T-helper 17 cell (primary cell): ENCODE measurements at places on chromosomes 12 and 14. TPM values are rescaled to one million over a fixed set of nuclear protein-coding genes. Genes with fewer than 3 reads are reported as not detected.

GRCh38 chr14:68862954-68863594 lies 70.2 kb upstream of the ZFP36L1 start:
- H3K4me3 ChIP-seq = no peak overlapping the region
- DNase-seq = peak; percentile 25

Gene DDX11
- 53.6 TPM for total RNA-seq

GRCh38 chr12:4584896-4585295 lies 22.9 kb downstream of the DYRK4 start:
- H3K4me1 ChIP-seq = no peaks in the 10 kb centered on the region
- peaks cover 33% of the 10 kb centered on the region for H3K27me3 ChIP-seq
- no peak overlapping the region for H3K27ac ChIP-seq

GRCh38 chr14:65184032-65184764 lies 81.9 kb upstream of the MAX start:
- H3K27me3 ChIP-seq = peaks cover 21% of the 10 kb centered on the region
- H3K27ac ChIP-seq = no peak overlapping the region
- no peak for DNase-seq
- peaks cover 12% of the 10 kb centered on the region for H3K4me1 ChIP-seq
- no peaks in the 10 kb centered on the region for H3K36me3 ChIP-seq
- no peak overlapping the region for H3K4me3 ChIP-seq

Gene BDKRB2
- not detected for total RNA-seq

DNA sequence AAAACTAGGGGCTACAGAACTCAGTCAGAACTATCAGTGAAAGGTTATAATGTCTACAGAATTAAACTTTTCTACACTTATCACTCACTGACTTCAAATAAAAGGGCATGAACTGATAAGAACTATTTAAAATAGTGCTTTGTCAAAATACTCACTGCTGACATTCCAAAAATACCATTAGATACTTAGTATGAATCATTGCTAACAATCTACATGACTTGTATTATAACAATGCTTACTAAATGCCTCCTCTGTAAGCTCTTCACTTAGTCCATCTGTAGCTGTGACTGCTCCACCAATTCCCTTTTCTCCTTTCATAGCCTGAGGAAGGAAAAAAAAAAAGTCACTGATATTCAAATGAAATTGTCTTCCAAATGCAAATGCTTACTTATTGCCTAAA lies 17.0 kb downstream of the NFYB start:
- no peaks in the 10 kb centered on the region for H3K36me3 ChIP-seq
- no peaks in the 10 kb centered on the region for H3K27me3 ChIP-seq
- peaks cover 4% of the 10 kb centered on the region for H3K4me1 ChIP-seq

Gene TEX52
- total RNA-seq = not detected

Gene RNASE2
- total RNA-seq = 1.2 TPM

DNA sequence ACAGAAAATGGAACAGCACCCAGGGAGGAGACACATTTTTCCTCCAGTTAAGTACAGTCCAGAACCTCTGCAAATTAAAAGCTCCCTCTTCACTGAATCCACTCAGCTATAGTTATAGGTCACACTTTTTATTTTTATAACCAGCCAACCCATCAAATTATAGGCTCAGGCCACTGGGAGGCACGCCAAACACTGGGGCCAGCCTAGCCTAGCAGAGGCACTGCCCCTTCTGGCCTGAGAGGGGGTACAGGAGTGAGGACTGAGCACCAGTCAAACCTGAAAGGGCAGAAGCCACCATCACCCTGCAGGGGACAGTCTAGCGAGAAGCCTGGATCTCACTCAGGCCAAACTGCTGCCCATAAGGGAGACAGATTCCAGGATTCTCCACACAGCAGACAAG lies 19.3 kb downstream of the FMNL3 start:
- H3K27me3 ChIP-seq = no peaks in the 10 kb centered on the region
- peak overlapping the region; percentile 61 for H3K27ac ChIP-seq
- no peaks in the 10 kb centered on the region for H3K36me3 ChIP-seq
- no peak overlapping the region for H3K4me3 ChIP-seq

Gene HCAR3
- total RNA-seq = 0.39 TPM

- no peak for DNase-seq
- H3K27ac ChIP-seq = peak overlapping the region; percentile 51
- no peaks in the 10 kb centered on the region for H3K27me3 ChIP-seq
- peaks cover 29% of the 10 kb centered on the region for H3K4me1 ChIP-seq
- peaks cover 8% of the 10 kb centered on the region for H3K36me3 ChIP-seq
These were observed 161.1 kb upstream of the FOXN3 start for GRCh38 chr14:89578156-89578555.

DNA sequence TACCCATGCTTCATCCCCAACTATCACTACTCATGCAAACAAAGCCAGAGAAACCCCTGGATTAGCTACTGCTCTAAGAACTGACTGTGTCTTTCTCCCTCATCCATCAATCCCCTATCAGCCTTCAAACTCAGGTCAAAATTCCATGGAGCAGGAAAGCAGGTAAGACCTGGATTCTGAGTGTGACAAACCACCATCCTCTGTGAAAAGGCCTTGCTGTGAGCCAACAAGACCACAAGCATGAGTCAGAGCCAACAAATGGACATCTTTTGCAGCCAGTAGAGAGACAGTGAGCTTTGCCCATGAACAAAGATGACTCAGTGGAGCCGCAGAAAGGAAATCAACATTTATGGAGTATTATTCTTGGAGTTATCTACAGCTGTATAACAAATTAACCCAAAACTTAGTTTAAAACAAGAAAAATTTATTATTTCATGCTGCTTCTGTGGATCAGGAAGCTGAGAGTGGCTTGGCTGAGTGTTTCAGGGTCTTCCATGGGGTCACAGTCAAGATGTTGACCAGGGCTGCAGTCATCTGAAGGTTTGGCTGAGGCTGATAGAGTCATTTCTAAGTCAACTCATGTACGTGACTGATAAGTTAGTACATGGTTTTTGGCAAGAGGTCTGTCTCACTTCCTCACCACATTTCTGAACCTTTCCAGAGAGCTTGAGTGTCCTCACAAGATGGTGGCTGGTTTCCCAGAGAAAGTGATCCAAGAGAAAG lies 61.1 kb downstream of the PITPNM2 start:
- no peak overlapping the region for H3K4me3 ChIP-seq
- H3K27me3 ChIP-seq = no peaks in the 10 kb centered on the region

GRCh38 chr12:50220363-50220995 lies 53.3 kb upstream of the CERS5 start:
- DNase-seq = no peak
- H3K4me3 ChIP-seq = peak overlapping the region; percentile 73
- peaks cover 30% of the 10 kb centered on the region for H3K4me1 ChIP-seq
- no peaks in the 10 kb centered on the region for H3K36me3 ChIP-seq
- no peaks in the 10 kb centered on the region for H3K27me3 ChIP-seq

Gene AKAP6
- total RNA-seq = 2.9 TPM

DNA sequence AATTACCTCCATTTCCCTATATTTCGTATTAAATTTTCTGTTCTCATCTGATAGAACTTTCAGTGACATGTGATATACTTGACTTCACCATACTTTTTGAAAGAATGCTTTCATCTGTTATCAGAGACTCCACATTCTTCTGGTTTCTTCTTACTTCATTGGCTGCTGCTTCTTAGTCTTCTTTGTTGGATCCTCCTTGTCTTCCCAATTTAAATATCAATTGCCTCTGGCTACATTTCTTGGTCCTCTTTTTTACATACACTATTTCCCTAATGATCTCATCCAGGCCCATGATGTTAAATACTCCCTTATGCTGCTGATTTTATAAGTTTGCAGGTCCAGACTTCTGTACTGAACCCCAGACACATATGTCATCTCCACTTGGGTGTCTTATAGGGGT lies 22.0 kb downstream of the OR5AU1 start:
- peaks cover 2% of the 10 kb centered on the region for H3K36me3 ChIP-seq
- no peak for DNase-seq
- H3K4me3 ChIP-seq = no peak overlapping the region
- peaks cover 6% of the 10 kb centered on the region for H3K27me3 ChIP-seq

DNA sequence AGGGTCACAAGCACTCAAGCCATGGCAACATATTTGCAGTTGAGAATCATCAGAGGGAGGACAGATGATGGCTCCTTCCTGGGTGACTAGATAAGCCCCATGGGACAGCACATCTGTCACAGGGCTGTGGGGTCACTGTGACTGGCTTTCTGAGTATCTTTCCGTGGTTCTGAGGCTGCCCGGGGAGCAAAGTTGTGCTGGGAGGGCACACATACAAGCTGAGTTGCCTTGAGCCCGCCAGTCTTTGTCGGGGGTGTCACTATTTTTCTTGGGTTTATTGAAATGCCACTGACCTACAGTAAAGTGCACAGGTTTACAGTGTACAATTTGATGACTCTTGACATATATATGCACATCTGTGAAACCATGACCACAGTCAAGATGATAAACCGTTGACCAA lies 17.2 kb upstream of the KIF26A start:
- H3K27me3 ChIP-seq = peaks cover 28% of the 10 kb centered on the region
- no peak for DNase-seq
- peaks cover 4% of the 10 kb centered on the region for H3K4me1 ChIP-seq

DNA sequence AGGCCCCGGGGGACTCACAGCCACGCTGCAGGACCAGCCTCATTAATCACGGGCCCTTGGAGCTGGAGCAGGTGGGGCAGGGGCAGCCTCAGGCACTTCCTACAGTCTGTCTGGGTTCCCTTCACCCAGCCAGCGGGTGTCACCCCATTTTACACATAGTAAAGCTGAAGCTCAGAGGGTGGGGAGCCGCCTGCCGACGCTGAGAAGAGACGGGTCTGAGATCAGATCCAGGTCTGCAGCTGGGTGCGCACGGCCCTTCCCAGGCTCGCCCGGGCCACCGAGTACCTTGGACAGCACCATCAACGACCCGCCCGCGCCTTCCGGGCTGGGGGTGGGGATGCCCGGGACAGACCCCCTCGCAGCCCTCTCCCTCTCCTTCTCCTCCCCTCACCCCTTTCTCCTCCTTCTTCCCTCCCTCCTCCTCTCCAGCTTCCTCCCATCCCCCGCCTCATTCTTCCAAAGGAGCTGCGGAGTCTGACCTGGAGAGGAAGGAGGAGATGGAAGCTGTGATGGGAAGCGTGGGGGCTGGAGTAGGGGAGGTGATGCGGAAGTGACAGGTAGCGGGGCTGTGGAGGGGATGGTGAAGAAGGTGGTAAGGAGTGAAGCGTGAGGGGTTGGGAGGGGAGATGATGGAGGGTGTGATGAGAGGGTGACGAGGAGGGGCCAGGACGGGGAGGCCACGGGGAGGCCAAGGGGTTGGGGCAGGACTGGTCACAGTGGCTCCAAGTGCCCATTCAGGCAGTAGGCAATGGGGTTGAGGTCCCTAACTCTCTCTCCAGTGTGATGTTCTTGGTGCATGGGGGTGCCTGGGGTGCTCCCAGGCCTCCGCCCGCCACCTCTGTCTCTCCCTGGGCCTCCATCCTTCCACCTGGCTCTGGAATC lies 8.8 kb downstream of the DTX1 start:
- H3K27me3 ChIP-seq = no peaks in the 10 kb centered on the region
- peak overlapping the region; percentile 78 for H3K27ac ChIP-seq
- H3K36me3 ChIP-seq = no peaks in the 10 kb centered on the region
- H3K4me1 ChIP-seq = peaks cover 30% of the 10 kb centered on the region
- DNase-seq = no peak
- no peak overlapping the region for H3K4me3 ChIP-seq

Gene ZNF641
- 27.1 TPM for total RNA-seq

GRCh38 chr12:57416039-57416996 lies 14.5 kb downstream of the R3HDM2 start:
- no peak for DNase-seq
- H3K27me3 ChIP-seq = no peaks in the 10 kb centered on the region
- peaks cover 14% of the 10 kb centered on the region for H3K36me3 ChIP-seq
- no peak overlapping the region for H3K4me3 ChIP-seq
- peaks cover 47% of the 10 kb centered on the region for H3K4me1 ChIP-seq

GRCh38 chr14:100084591-100084990 lies 19.4 kb downstream of the EVL start:
- no peak for DNase-seq
- no peaks in the 10 kb centered on the region for H3K27me3 ChIP-seq
- peaks cover 15% of the 10 kb centered on the region for H3K36me3 ChIP-seq
- H3K27ac ChIP-seq = peak overlapping the region; percentile 99

Gene DLGAP5
- total RNA-seq = 0.12 TPM

DNA sequence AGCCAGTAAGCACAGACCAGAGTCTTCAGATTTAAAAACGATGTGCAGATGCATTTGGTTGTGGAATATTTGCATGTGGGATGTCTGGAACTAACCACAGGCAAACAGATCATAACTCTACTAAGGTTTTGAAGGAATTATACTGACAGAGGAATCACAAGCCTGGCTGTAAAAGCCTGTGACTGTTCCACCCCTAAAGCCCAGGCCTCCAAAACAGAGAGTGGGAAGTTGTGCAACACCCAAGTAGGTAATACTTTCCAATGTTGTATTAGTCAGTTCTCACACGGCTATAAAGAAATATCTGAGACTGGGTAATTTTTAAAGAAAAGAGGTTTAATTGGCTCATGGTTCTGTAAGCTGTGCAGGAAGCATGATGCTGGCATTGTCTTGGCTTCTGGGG lies 68.1 kb upstream of the DCD start:
- H3K27ac ChIP-seq = no peak overlapping the region
- DNase-seq = no peak
- H3K27me3 ChIP-seq = peaks cover 70% of the 10 kb centered on the region

- H3K36me3 ChIP-seq = peaks cover 4% of the 10 kb centered on the region
- H3K27me3 ChIP-seq = no peaks in the 10 kb centered on the region
- no peak overlapping the region for H3K4me3 ChIP-seq
- no peak overlapping the region for H3K27ac ChIP-seq
- peaks cover 19% of the 10 kb centered on the region for H3K4me1 ChIP-seq
These were observed 39.5 kb downstream of the PPHLN1 start for GRCh38 chr12:42365486-42365885.

Gene HAL
- 2.3 TPM for total RNA-seq

- no peak overlapping the region for H3K27ac ChIP-seq
- H3K4me1 ChIP-seq = no peaks in the 10 kb centered on the region
- H3K27me3 ChIP-seq = no peaks in the 10 kb centered on the region
- no peaks in the 10 kb centered on the region for H3K36me3 ChIP-seq
These were observed 70.4 kb downstream of the NRXN3 start for GRCh38 chr14:78240567-78240966.

Gene CNIH1
- 48.3 TPM for total RNA-seq

Gene LMNTD1
- not detected for total RNA-seq

Gene TMCC3
- total RNA-seq = 1.5 TPM
